ENCODE measurements at places on chromosomes 2 and 18.

DNA sequence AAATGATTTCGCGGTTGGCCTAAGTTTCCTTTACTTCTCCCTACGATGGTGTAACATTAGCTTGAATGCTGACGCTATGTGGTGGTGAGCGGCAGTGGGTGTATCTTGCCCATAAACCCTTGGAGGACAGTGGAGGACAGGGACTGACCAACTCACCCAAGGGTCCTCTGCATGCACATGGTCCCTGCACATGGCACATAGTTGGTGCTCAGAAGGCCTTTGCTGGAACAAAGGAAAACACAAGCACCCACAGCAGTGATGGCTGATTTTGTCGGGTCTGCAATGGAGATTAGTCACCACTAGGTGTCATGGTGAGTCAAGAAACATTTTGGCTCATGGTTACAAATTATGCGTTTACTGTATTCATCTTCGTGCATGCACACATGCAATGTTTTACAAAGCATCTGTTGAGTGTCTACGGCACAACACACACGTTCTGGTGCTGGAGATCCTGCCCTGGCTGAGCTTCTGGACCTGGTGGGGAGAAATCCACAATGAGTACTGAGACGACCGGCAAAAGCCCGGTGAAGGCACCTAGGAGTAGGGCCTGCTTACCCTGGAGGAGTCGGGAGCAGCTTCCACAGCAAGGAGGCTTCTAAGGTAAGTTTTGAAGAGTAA lies 44.0 kb downstream of the PDCL3 start:
- DNase-seq = peak; percentile 23

GRCh38 chr2:124281541-124281940 lies 256.5 kb downstream of the CNTNAP5 start:
- DNase-seq = no peak

DNA sequence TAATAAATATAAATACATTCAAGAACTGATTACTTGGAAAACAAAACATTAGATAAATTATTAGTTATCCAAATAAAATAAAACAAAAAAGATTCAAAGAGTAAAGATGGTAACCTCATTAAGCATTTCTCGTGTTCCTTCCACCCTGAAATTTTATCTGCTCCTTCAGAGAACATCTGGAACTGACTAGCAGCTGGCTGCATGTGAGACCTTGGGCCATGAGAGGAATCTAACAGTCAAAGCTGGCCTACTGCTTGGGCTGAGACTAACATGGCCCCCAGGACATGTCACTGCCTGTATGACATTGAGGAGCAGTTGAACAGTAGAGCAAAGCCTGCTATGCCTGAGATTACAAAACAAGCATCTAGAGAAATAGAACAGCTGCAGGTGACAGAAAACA lies 208.5 kb upstream of the ZSWIM2 start:
- no peak for DNase-seq

- DNase-seq = no peak
Measured at GRCh38 chr2:230749111-230749510, 36.5 kb downstream of the CAB39 start.

DNA sequence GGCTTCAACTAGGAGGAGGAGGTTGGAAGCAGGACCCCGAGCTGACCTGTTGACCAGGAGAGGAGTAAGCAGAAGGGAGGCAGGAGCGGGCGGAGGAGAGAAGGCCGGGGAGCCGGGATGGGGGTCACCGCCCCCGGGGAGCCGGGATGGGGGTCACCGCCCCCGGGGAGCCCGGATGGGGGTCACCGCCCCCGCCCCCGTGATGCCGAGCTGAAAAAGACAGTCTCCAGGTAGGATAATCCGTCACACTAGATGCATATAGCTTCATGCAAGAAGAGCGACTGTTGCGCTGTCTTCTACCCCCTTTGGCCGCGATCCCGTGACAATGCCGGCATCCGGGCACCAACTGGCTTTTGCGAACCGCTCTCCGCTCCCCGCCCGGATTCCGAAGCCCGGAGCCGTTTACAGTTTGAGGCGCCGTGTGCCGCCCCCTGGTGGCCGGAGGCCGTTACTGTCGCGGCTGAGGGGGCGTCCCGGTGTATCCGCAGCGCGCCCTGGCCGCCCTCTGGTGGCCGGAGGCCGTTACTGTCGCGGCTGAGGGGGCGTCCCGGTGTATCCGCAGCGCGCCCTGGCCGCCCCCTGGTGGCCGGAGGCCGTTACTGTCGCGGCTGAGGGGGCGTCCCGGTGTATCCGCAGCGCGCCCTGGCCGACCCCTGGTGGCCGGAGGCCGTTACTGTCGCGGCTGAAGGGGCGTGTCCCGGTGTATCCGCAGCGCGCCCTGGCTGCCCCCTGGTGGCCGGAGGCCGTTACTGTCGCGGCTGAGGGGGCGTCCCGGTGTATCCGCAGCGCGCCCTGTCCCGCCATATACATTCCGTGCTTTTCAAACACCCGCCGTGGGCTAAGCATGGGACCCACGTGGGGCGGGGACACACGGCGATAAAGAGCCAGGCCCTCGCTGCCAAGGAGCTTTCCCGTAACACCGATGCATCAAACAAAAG lies 89.6 kb downstream of the ACTR3 start:
- no peak for DNase-seq

- DNase-seq = peak; percentile 74
Measured at GRCh38 chr2:119223521-119224390, at the start of gene STEAP3. STEAP3 (plus strand) TSS chr2:119223834; CDS start chr2:119231013, 7,179 bp downstream.

GRCh38 chr2:169072163-169072925 lies 3.0 kb downstream of the DHRS9 start:
- no peak for DNase-seq

GRCh38 chr18:1499265-1499664 lies 594.6 kb downstream of the ADCYAP1 start:
- DNase-seq = no peak

DNA sequence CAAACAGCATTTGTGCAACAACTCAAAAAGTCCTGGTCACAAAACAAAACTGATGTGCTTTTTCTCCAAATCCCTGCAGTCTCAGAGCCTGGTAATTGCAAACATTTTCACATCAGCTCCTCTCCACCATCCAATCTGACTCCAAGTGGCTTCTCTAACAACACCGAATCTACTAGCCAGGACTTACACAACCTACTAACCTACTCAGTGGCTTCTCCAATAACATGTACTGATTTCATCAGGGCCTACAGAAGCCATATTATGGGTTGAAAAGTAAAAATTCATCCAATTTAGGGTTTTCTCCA lies 104.3 kb downstream of the COLEC12 start:
- DNase-seq = no peak

GRCh38 chr2:25043241-25043867 lies 1.5 kb downstream of the EFR3B start:
- no peak for DNase-seq

- DNase-seq = no peak
Measured at GRCh38 chr2:24432121-24432520, 58.9 kb upstream of the NCOA1 start.

- DNase-seq = no peak
Measured at GRCh38 chr2:182080493-182080892, 94.8 kb downstream of the PPP1R1C start.

DNA sequence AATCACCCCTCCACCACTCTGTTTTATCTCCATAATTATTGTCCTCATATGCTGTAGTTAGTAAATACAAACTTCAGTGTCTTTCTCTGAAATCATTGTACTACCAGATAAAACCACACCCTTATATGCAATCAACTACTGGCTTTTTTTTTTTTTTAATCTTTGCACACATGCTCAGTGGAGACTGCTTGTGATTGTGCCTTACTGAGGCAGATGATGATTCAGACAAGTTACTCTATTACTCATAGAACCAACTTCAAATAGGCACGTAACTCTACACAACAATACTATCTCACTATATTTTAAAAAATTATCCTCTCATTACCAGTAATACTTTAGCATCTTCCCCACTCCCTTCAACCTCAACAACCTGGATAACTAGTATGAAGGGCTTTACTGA lies 1278.4 kb upstream of the PIK3C3 start:
- DNase-seq = no peak

DNA sequence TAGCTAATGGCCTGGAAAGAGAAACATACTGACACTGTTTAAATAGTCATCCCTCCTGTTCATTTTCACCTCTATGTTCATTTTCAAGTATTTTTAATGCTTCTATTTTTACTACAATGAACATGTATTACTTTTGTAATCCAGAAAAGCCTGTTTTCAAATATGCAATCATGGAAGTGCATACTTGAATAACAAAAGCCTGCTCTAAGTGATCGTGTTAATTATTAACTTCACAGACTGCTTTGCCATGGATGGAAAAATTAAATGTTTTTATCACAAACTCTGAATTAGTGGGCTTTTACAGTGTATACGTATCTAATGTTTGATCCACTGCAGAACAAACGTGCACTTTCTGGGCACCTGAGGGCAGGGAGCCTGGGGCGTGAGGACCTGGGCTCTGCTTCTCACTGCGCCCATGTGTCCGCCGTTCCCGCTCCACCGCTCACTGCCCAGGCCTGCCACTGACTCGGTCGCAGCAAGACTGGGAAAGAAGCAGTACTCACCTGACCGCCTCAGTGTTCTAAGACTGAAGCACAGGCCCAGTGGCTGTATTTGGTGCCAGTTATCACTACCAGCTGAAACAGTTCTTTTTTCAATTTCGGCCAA lies 80.6 kb downstream of the UXS1 start:
- no peak for DNase-seq

- DNase-seq = no peak
Measured at GRCh38 chr2:187502467-187502866, 51.8 kb downstream of the TFPI start.

DNA sequence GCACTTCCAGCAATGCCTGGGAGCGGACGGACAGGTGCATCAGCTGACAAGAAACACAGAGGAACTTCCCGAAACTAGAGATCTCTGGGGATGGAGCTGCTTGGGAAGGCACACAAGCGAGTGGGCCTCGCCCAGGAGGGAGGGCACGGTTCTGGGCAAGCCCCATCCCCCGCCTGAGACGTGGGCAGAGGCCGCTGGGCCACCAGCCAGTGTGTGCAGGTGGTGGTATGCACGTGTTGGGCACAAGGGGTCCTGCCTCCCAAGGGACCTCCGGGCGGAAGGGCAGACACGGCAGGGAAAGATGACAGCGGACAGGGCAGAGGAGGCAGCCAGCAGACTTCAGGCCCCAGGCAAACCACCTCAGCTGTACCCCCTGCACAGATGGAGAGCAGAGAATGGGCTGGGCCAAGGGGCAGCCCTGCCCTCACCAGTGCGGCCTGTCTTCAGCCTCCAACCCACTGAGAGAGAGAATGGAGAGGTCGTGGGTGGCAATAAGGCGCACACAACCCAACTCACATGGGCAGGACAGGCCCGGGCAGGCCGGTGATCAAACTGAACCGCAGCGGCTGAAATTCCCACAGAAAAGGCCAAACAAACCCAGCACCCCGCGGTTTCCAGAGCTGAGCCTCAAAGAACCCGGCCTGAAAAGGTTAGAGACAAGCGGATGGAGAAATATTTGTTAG lies 51.2 kb downstream of the HDAC4 start:
- no peak for DNase-seq

DNA sequence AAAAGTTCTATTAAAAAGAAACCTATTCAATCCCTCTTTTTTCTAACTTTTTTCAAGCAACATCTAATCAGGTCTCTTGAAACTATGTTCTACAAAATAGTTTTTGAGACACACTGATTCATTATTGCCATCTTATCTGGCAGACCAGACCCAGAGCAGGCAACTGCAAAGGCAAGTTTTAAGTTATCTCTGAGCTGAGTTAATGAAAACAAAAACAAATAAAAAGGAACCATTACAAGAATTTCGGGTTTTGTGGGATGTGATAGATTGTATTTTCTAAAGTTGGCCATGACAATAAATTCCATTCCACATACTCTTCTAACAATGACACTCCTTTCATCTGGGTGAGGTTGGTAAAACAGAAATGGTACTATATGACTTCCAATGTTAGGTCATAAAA lies 15.2 kb upstream of the TWSG1 start:
- DNase-seq = no peak

GRCh38 chr2:105674859-105675541 lies 69.7 kb upstream of the NCK2 start:
- DNase-seq = no peak

- DNase-seq = no peak
Measured at GRCh38 chr2:137828624-137829023, 135.6 kb upstream of the HNMT start.
